Breast epithelium (tissue), 4 donors: ENCODE measurements at places on chromosomes 3 and 15. TPM values are rescaled to one million over a fixed set of nuclear protein-coding genes. Genes with fewer than 3 reads are reported as not detected.

GRCh38 chr3:29694783-29695182 is 413.9 kb downstream of the RBMS3 start:
- peak overlapping the region; percentile 83 for H3K27ac ChIP-seq
- no peaks in the 10 kb centered on the region for H3K36me3 ChIP-seq
- no peak for DNase-seq
- no peak overlapping the region for H3K4me3 ChIP-seq

DNA sequence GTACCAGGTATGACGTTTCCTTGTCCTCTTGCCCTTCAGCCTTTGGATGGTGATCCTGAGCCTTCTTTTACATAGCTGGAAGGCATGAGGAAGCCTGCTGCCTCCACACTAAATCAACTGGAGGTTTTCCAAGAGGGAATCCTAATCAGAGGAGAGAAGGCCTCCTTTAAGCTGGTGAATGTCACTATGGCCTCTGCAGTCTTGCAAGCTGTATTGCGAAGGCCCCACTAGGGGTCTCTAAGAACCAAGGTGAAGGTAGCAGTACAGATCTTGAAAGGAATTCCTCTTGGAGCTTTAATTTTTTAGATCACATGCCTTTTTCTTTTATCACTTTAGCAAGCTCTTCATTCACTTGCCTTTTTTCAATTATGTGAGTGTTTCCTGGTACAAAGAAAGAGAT is 119.2 kb downstream of the GHSR start:
- peak overlapping the region; percentile 26 for H3K27ac ChIP-seq
- no peaks in the 10 kb centered on the region for H3K4me1 ChIP-seq
- no peaks in the 10 kb centered on the region for H3K27me3 ChIP-seq
- no peaks in the 10 kb centered on the region for H3K36me3 ChIP-seq
- H3K4me3 ChIP-seq, result no peak overlapping the region

GRCh38 chr3:185988816-185989175 is 51.0 kb upstream of the TRA2B start:
- no peak overlapping the region for H3K27ac ChIP-seq
- no peaks in the 10 kb centered on the region for H3K36me3 ChIP-seq
- DNase-seq, result no peak
- no peaks in the 10 kb centered on the region for H3K27me3 ChIP-seq

DNA sequence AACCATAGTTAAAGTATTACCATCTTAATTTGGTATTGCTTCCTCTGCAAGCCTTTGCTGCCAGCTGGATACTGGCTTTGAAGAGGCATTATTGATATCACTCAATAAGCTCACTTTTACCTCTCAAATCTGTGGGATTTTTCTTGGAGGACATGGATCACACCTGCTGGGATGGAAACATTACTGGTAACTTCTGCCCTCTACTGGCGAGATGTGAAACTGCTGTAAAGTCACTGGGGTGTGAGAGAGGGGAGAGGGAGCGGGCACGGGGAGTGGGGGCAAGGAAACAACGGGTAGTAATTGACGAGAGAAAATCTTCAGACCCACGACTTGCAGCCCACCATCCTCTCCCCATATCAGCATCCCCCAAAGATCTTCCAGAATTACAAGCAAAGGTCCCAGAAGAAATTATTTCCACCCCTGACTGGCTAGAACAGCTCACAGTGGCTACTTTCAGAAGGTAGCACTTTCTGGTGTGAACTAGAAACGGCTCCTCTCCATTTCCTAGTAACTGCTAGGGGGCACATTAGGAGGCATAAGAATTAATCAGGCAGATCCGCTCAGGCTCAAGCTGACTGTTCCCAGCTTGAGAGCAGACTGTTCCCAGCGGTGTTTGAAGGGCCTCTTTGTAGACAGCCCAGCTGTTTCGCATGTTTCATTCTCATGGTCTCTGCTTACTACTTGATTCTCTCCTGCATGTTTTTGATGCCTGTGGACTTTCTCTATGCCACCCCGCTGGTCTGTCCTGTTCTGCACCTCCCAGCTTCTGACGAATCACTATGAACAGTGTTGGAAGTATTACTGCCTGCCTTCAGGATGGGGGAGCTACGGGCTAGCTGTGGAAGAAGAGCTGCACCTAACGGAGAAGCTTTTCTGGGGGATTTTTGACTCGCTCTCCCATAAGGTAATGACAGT is 230.4 kb upstream of the CHRM5 start:
- no peaks in the 10 kb centered on the region for H3K36me3 ChIP-seq
- DNase-seq, result no peak
- no peaks in the 10 kb centered on the region for H3K4me1 ChIP-seq
- H3K27ac ChIP-seq, result no peak overlapping the region
- H3K27me3 ChIP-seq, result no peaks in the 10 kb centered on the region

- H3K4me3 ChIP-seq, result no peak overlapping the region
- H3K27ac ChIP-seq, result no peak overlapping the region
- H3K36me3 ChIP-seq, result no peaks in the 10 kb centered on the region
- H3K4me1 ChIP-seq, result no peaks in the 10 kb centered on the region
Observed at GRCh38 chr3:184554461-184554860, 7.1 kb upstream of the EPHB3 start.

Gene GOLGA6A
- total RNA-seq, result 1.0 TPM

Gene TMEM40
- total RNA-seq, result not detected

Gene TF
- total RNA-seq, result 8.5 TPM

Gene CATSPER2
- total RNA-seq, result 1.8 TPM
